Activated T-helper 1 cell treated with anti-CD3 and anti-CD28 coated beads, Interleukin-12 subunit alpha, Interleukin-12 subunit beta, Interleukin-2, Interleukin-4 antibody, amounts not matched to agents 30 ng/mL and 10 ng/mL and 1 ng/mL, durations not matched to agents 14 hours and 24 hours and 36 hours (primary cell): ENCODE measurements at places on chromosomes 11 and 22. TPM values are rescaled to one million over a fixed set of nuclear protein-coding genes. Genes with fewer than 3 reads are reported as not detected.

DNA sequence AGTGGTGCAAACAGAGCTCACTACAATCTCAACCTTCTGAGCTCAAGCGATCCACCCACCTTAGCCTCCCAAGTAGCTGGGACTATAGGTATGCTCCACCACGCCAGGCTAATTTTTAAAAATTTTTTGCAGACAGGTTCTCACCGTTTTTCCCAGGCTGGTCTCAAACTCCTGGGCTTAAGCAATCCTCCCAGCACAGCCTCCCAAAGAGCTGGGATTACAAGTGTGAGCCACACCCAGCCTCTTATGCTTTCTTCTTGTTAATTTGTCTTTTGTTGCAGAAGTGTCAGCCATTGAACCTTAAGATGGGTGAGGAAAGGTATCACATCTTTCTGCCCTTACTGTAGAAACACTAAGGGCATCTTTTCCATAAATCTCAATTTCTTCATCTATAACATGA, 34.9 kb downstream of the DENND5A start:
- H3K27me3 ChIP-seq, result no peaks in the 10 kb centered on the region
- DNase-seq, result no peak
- H3K27ac ChIP-seq, result no peak overlapping the region
- H3K36me3 ChIP-seq, result peaks cover 4% of the 10 kb centered on the region

GRCh38 chr11:35393098-35393497, 26.3 kb downstream of the SLC1A2 start:
- no peak overlapping the region for H3K27ac ChIP-seq
- H3K4me3 ChIP-seq, result no peak overlapping the region
- no peak for DNase-seq
- H3K36me3 ChIP-seq, result no peaks in the 10 kb centered on the region
- peaks cover 26% of the 10 kb centered on the region for H3K4me1 ChIP-seq

SMIM35 gene
- total RNA-seq, result 0.10 and 0.16 TPM in 2 replicates

DNA sequence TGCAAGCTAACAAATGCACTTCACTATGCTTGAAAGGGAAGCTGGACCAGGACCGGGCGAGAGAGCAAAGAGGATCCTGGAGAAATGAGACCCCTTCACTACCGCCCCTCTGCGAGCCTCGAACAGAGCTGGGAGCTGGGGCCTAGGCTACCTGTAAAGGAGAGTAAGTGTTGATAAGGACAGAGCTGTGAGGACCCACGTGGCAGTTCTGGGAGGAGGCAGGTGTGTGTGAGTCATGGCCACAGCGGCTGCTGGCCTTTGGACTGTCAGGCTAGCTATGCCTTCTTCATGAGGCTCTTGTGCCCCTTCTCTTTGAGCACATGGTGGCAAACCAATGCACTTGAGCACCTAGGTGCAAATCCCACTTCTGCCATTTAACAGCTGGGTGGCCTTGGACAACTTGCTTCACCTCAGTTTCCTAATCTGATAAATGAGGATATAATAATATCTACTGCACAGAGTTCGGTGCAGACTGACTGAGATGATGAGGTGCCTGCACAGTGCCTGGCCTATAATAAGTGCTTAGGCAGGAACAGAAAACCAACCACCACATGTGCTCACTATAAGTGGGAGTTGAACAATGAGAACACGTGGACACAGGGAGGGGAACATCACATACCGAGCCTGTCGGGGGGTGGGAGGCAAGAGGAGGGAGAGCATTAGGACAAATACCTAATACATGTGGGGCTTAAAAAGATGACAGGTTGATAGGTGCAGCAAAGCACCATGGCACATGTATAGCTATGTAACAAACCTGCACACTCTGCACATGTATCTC, 35.3 kb upstream of the KCNJ11 start:
- no peak overlapping the region for H3K27ac ChIP-seq
- no peak overlapping the region for H3K4me3 ChIP-seq
- H3K27me3 ChIP-seq, result peaks cover 25% of the 10 kb centered on the region
- no peak for DNase-seq
- no peaks in the 10 kb centered on the region for H3K4me1 ChIP-seq

DNA sequence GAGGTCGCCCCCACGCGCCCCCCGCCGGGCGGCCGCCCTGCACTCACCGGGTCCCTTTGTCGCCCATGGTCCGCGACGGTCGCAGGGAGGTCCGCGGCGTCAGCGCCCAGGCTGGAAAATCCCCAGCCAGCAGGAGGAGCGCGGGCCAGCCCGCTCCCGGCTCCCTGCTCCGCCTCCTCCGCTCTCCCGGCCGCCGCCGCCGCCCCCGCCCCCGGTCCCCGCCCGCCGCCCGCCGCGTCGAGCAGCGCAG, at the start of gene ARRB1:
Gene ARRB1, minus strand, starts transcription at position 121 of the 250 bp plus-strand sequence. Its CDS starts 54 bp downstream, at position 67.
- no peaks in the 10 kb centered on the region for H3K36me3 ChIP-seq
- peak within 1 kb of the TSS; percentile 85 for H3K4me3 ChIP-seq
- H3K27me3 ChIP-seq, result peaks cover 8% of the 10 kb centered on the region
- H3K27ac ChIP-seq, result peak within 1 kb of the TSS; percentile 80

DNA sequence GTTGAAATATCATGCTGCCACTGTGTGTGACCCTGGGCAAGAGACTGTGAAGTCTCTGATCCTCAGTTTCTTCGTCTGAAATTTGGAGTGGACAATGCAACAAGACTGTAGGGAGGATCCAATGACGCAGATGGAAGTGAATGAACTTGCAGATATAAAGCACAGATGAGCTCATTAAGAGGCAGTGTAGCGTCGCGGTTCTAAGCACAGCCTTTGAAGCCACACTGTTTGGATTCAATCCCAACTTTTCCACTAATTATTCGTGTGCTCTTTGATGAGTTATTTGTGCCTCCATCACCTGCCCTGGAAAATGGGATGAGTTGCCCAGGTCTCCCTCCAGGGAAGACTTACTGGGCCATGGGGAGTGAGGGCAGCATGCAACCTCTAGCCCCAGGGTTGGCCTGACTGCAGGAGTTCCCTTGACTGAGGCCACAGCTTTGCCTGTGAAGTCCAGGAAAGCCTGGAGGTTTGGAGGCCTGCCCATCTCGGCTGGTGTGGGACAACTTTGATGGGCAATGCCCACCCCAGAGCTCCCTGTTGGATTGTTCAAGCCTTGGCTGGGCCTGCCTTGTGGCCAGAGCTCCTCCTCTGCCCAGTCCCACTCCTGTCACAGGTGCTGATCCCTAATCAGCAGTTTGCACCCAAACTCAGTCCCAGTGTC, 266.0 kb upstream of the B3GAT1 start:
- no peaks in the 10 kb centered on the region for H3K36me3 ChIP-seq
- H3K27me3 ChIP-seq, result no peaks in the 10 kb centered on the region
- H3K27ac ChIP-seq, result no peak overlapping the region
- no peak overlapping the region for H3K4me3 ChIP-seq
- DNase-seq, result no peak

TREH gene
- total RNA-seq, result not detected in 2 replicates

DNA sequence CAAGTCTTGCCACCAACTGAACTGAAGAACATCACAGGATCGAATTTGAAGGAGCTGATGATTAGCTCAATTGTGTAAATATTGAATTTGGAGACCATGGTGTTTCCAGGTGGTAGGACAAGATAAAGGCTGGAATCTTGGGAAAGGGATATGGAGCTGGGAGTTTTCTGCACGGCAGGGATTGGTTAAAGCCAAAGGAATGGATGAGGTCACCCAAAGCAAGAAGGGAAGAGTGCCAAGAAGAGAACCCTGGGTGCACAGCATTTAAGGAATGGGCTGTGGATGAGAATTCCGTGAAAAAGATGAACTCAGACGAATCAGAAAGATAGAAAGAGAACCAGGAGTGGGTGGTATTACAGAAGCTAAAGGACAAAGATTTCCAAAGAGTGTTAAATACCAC, 29.4 kb upstream of the RRAS2 start:
- no peak for DNase-seq
- H3K4me1 ChIP-seq, result no peaks in the 10 kb centered on the region
- peaks cover 14% of the 10 kb centered on the region for H3K27me3 ChIP-seq
- H3K27ac ChIP-seq, result no peak overlapping the region
- peaks cover 2% of the 10 kb centered on the region for H3K36me3 ChIP-seq
- H3K4me3 ChIP-seq, result no peak overlapping the region

KCNJ5 gene
- total RNA-seq, result 0.12 TPM in 1 of 2 replicates, not detected in the other

HEPN1 gene
- not detected in 2 replicates for total RNA-seq

GRCh38 chr22:45834241-45834640, 142.7 kb downstream of the WNT7B start:
- no peak for DNase-seq
- no peaks in the 10 kb centered on the region for H3K27me3 ChIP-seq
- no peak overlapping the region for H3K4me3 ChIP-seq
- peaks cover 5% of the 10 kb centered on the region for H3K4me1 ChIP-seq

DNA sequence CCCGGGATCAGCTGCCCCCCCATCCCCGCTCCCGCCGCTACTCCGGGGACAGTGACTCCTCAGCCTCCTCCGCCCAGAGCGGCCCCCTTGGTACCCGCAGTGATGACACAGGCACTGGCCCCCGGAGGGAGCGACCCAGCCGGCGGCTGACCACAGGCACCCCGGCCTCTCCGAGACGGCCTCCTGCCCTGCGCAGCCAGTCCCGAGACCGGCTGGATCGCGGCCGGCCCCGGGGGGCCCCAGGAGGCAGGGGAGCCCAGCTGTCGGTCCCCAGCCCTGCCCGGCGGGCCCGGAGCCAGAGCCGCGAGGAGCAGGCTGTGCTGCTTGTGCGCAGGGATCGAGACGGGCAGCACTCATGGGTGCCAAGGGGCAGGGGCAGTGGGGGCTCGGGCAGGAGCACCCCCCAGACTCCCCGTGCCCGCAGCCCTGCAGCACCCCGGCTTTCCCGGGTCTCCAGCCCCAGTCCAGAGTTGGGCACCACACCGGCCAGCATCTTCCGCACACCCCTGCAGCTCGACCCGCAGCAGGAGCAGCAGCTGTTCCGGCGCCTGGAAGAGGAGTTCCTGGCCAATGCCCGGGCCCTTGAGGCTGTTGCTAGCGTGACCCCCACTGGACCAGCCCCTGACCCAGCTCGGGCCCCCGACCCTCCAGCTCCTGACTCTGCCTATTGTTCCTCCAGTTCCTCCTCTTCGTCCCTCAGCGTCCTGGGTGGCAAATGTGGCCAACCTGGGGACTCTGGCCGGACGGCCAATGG, 3.9 kb downstream of the RASL10A start:
- H3K27ac ChIP-seq, result no peak overlapping the region
- peaks cover 12% of the 10 kb centered on the region for H3K4me1 ChIP-seq
- H3K36me3 ChIP-seq, result no peaks in the 10 kb centered on the region
- peaks cover 36% of the 10 kb centered on the region for H3K27me3 ChIP-seq

DNA sequence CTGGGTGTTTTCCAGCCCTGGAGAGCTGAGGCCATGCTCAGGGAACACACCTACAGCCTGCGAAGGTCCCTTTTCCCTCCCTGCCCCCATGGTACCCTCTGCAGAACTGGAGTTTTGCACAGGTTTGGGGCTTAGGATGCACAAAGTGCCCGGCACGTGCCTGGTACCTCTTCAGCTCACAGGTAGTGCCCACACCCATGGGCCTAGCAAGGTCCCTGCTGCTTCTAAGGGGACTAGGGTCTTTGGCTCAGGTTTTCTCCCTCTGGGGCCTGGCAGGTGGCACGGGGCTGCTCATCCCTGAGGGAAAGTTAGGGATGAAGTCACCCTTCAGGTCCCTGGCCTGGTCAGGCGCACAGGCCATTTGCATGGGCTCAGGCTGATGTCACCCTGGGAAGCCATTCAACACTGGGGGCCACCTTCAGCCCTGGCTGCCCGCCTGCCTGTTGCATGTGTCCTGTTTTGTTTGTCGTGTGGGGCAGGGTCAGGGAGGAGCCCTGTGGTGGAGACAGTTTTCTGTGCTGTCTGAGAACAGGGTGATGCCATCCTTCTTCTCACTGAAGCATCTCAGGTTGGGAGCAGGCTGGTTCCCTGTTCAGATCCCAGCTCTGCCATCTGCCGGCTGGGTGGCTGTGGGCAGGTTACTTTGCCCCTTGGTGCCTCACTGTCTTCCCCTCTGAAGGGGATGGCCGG, 68.3 kb upstream of the CRYBB3 start:
- peaks cover 4% of the 10 kb centered on the region for H3K36me3 ChIP-seq
- DNase-seq, result no peak
- no peaks in the 10 kb centered on the region for H3K27me3 ChIP-seq
- H3K4me1 ChIP-seq, result no peaks in the 10 kb centered on the region
- no peak overlapping the region for H3K4me3 ChIP-seq
- H3K27ac ChIP-seq, result no peak overlapping the region

GRCh38 chr22:32322986-32323385, 34.7 kb upstream of the RFPL3 start:
- no peak for DNase-seq
- H3K4me1 ChIP-seq, result no peaks in the 10 kb centered on the region
- H3K4me3 ChIP-seq, result no peak overlapping the region
- H3K27ac ChIP-seq, result no peak overlapping the region
- H3K36me3 ChIP-seq, result no peaks in the 10 kb centered on the region

DNA sequence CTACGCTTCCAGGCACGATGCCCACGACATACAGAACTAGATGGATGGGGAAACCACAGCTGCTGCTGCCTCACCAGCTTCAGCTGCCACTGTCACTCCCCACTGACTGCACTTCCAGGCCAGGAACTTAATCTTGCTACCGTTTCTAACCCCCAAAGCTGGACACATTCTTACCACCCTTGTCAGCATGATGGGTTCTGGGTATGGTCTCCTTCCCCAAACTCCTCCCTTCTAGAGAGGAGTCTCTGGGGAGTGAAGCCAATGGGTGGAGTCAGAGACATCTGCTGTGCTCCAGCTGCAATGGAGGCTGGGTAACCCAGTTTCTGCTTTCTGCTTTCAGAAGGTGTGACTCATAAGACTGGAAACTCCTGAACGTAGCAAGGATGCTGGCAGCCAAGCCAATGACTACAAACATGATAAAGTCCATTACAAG, 87.0 kb upstream of the THY1 start:
- H3K27ac ChIP-seq, result peak overlapping the region; percentile 81
- DNase-seq, result peak; percentile 5

DNA sequence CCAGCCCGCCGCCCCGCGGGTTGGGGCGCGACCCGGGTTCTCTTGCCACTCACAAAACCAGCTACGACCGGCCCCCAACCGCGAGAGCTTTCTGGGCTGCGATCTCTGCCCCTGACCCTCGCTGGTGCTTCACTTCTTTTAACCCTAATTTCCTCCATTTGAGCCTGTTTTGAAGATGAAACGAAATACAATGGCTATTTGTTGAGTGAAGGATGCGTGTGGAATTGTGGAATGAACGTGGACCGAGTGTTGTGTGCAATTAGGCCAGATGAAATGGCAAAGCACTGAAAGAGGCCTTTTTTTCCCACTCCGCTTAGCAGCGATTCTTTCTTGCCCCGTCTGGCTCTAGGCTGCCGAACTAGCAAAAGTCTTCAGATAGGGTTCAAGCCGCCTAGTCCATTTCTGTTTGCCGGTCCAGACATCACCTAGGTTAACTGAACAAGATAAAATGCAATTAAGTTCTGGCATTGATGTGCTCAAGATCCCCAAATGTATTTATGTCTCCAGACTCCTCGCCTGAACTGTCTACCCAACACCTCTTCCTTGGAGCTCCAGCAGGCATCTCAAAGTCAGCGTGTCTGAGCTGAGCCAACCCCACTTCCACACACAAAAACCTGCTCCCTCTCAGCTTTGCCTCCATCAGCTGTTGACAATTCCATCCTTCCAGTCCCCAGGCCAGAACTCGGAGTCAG, 471 bp upstream of the TMEM184B start:
- H3K27me3 ChIP-seq, result peaks cover 11% of the 10 kb centered on the region
- H3K4me3 ChIP-seq, result peak overlapping the region; percentile 85
- no peak for DNase-seq
- peaks cover 41% of the 10 kb centered on the region for H3K4me1 ChIP-seq
